SK-N-SH (cell line): ENCODE measurements at places on chromosomes 4 and X.

DNA sequence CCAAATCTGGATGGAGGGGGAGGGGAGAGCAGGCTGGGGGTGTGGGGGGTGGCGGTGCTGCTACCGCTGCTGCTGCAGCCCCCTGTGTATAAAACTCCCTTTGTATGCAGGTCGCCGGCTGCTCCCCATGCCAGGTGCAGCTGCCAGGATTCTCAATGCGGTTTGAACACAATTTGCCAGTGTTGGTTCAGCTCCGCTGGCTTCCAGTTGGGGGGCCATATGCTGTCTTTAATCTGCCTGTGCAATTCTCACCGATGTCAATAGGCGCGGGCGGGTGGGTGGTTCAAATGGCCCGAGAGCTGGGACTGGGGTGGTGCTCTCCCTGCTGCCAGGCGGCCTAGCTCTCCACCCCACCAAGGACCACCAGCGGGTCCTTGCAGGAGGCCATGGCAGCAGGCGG is 257.6 kb downstream of the BCOR start:
- peaks cover 7% of the 10 kb centered on the region; the same call in 1 of the 2 replicates for H3K4me1 ChIP-seq
- H3K4me3 ChIP-seq, result no peak overlapping the region
- no peak overlapping the region for H3K27ac ChIP-seq
- peaks cover 11% of the 10 kb centered on the region; the same call in 1 of the 2 replicates for H3K27me3 ChIP-seq
- DNase-seq, result no peak
- no peaks in the 10 kb centered on the region for H3K36me3 ChIP-seq

DNA sequence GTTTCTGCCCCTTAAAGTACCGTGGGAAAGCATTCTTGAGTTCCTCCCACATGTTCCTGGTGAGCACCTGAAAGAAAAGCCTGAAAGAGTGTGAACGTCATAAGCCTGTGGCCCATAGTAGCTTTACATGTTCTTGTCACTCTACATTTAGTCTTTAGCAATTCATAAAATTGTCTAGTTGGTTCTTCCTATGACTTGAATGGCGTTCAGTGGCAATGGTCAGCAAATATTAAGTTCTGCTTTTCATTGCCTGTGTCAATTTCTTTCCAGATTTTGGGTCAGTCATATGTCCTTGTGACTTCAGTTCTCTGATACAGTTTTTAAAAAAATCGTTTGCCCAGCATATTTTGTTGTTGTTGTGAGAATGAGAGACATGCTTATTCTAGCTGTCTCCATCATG is 650.0 kb upstream of the BOD1L1 start:
- H3K4me3 ChIP-seq, result no peak overlapping the region
- no peaks in the 10 kb centered on the region for H3K4me1 ChIP-seq
- H3K36me3 ChIP-seq, result no peaks in the 10 kb centered on the region
- H3K27me3 ChIP-seq, result no peaks in the 10 kb centered on the region
- no peak for DNase-seq

DNA sequence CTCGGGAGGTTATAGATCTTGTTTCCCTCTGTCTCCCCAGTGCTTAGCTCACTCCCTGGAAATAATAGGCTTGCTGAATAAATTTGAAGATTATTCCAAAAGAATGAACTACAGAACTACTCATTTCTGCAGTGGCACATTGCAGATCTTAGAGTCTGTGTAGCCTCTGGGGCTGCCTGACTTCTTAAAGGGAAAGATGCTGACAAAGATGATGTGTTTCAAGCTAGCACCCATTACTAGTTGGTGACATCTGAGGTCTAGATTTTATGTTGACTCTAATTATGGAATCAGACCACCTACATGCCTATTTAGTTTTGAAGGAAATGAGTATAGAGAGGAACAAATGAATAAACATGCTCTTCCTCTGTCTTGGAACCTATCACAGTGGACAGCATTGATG is 123.7 kb upstream of the KCNIP4 start:
- no peak overlapping the region for H3K4me3 ChIP-seq
- H3K27ac ChIP-seq, result no peak overlapping the region

- no peak for DNase-seq
- no peaks in the 10 kb centered on the region for H3K4me1 ChIP-seq
- no peak overlapping the region for H3K4me3 ChIP-seq
- H3K36me3 ChIP-seq, result peaks cover 23% of the 10 kb centered on the region
These were observed 82.8 kb downstream of the CCKAR start for GRCh38 chr4:26407476-26407875.

DNA sequence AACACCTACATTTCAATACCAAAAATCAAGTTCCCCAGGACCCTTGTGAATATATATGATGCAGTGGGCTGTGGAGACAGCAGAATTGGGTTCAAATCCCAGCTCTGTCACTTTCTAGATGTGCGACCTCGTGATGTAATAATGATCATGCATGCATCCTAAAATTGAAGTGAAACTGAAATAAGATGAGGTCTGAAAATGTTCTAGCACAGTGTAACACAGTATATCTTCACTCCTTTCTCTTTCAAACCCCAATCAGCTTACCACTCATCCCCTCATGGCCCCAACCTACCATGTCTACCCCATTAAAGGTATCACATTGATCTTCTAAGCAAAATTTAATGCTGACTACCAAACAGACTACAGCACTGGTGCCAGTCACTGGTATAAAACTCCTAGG is 69.9 kb upstream of the BRS3 start:
- H3K27me3 ChIP-seq, result no peaks in the 10 kb centered on the region
- no peak for DNase-seq
- H3K36me3 ChIP-seq, result no peaks in the 10 kb centered on the region
- no peak overlapping the region for H3K27ac ChIP-seq
- no peaks in the 10 kb centered on the region for H3K4me1 ChIP-seq
- H3K4me3 ChIP-seq, result no peak overlapping the region

DNA sequence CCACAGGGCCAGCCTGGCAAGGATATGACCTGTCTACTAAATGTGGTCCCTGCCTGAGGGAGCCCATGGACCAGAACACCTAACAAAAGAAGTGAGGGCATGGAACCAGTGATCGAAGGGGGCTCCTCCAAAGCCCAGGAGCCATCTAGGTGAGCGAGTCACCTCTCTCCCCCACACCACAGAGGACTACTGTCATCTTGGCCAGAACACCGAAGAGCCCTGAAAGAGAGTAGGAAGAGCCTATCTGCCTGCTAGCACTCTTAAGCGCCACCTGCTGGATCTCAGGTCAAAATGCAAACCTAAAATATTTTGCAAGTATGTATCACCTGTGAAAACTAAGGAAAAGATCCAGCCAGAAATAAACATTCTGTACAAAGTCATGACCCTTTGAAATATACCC is 137.9 kb upstream of the ZXDB start:
- no peak overlapping the region for H3K27ac ChIP-seq
- no peaks in the 10 kb centered on the region for H3K27me3 ChIP-seq
- DNase-seq, result peak; percentile 3
- no peak overlapping the region for H3K4me3 ChIP-seq

DNA sequence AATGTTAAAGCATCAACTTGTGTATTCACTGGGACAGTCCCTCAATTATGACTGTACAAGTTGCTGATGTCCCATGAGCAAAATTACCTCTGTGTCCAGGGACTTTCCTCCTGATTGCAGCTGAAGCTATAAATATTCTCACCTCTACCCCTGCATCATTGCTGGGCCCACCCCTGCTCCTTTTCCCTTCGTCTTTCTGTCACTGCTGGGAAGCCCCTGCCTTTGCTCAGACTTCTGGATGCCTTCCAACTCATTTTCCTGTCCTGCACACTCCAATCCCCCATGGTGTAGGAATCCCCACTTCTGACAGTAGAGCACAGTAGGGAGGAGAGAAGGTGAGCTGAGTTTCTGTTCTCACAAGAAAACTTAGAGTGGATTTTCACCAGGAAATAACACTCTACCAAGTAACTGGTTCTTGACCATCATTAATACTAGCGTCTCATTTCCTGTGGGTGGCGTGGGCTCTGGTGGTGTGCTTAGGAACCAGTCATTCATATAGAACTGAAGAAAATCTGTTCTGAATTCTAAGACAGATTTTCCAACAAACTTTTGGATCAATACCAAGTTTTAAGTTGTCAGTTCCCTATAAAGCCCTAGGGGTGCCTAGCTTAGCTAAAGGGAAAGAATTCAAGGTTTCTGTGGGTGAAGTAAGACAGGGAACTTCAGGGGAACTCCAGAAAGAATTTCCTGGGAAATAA is 136.2 kb upstream of the MED14 start:
- no peak overlapping the region for H3K27ac ChIP-seq
- no peak overlapping the region for H3K4me3 ChIP-seq
- H3K27me3 ChIP-seq, result no peaks in the 10 kb centered on the region
- H3K36me3 ChIP-seq, result no peaks in the 10 kb centered on the region
- DNase-seq, result no peak

DNA sequence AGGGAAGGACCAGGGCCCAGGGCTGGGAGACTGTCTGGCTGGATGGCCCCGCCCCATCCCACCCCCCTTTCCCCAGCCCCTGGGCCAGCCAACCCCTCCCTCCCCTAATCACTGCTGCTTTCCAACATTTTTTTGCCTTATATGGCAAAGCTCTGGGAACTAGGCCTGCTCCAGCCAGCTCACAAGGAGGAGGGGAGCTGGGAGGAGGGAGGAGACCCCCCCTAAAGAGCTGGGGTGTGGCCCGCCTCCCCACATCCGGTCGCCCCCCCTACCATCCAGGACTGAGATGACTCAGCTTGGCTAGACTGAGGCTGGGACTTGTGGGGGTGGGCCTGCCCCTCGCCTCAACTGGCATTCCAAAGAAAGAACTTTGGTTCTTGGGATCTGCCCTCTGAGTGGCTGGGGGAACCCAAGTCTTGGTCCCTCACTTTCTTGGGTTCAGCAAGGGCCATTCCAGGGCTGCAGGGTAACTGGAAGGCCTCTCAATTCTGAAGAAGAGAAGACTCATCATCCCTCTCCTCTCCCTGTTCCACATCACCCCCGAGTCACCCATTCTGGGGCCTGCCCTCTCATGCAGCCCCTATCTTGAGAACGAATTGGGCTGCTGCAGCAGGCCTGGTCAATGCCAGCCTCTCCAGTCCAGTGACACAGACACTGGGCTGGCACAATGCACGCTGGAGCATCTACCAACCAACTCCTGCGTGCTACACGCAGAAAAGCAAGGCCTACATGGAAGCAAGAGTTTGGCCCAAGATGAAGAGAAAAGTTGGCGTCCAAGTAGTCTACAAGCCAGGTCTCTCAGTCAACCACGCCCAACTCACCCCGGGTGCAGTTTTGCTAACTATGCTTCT is 4.8 kb downstream of the FLNA start:
- peak overlapping the region; percentile 82 for H3K4me3 ChIP-seq
- peak; percentile 83 for DNase-seq
- H3K27ac ChIP-seq, result peak overlapping the region; percentile 98
- H3K27me3 ChIP-seq, result no peaks in the 10 kb centered on the region

GRCh38 chr4:54813674-54814073 is 155.9 kb downstream of the KIT start:
- no peak for DNase-seq
- H3K4me1 ChIP-seq, result no peaks in the 10 kb centered on the region
- no peaks in the 10 kb centered on the region for H3K27me3 ChIP-seq

GRCh38 chrX:13669246-13669737 is 16.4 kb downstream of the TCEANC start:
- DNase-seq, result no peak
- peaks cover 6% of the 10 kb centered on the region; the same call in 1 of the 2 replicates for H3K27me3 ChIP-seq
- H3K27ac ChIP-seq, result no peak overlapping the region

GRCh38 chr4:1045595-1046201 is 34.3 kb downstream of the FGFRL1 start:
- H3K36me3 ChIP-seq, result no peaks in the 10 kb centered on the region
- DNase-seq, result no peak
- H3K4me3 ChIP-seq, result no peak overlapping the region
- peaks cover 3% of the 10 kb centered on the region; the same call in 1 of the 2 replicates for H3K4me1 ChIP-seq
- H3K27me3 ChIP-seq, result peaks cover 25% of the 10 kb centered on the region; the same call in 1 of the 2 replicates

DNA sequence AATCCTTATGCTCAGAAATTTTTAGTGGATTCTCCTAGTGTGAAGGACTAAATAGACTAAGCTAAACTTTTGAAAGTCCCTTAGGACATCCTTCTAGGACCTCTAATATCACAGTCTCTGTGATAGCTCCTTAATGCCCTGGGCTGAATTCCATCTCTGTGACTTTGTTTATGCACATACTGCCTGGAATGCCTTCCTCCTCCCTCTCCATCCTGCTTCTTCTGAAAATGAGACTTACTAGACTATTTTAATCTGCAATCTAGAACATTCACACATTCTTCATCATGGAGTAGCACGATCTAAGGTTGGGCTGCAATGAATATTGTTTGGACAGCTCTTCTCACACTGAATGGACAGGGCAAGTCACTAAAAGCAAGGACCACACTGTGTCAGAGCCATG is 65.0 kb upstream of the MSX1 start:
- H3K36me3 ChIP-seq, result no peaks in the 10 kb centered on the region
- H3K4me3 ChIP-seq, result no peak overlapping the region
- H3K27me3 ChIP-seq, result no peaks in the 10 kb centered on the region
- no peak overlapping the region for H3K27ac ChIP-seq
- no peak for DNase-seq
- H3K4me1 ChIP-seq, result no peaks in the 10 kb centered on the region

DNA sequence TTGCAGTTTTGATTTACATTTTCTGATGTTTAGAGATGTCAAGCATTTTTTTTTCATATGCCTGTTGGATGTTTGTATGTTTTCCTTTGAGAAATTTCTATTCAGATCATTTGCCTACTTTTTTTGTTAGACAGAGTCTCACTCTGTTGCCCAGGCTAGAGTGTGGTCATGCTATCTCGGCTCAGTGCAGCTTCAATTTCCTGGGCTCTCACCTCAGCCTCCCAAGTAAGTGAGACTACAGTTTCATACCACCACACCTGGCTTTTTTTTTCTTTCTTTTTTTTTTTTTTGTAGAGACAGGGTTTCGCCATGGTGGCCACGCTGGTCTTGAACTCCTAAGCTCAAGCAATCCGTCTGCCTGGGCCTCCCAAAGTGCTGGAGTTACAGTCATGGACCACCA is 291.7 kb downstream of the SLITRK2 start:
- no peaks in the 10 kb centered on the region for H3K36me3 ChIP-seq
- no peak overlapping the region for H3K4me3 ChIP-seq
- no peaks in the 10 kb centered on the region for H3K27me3 ChIP-seq
- no peaks in the 10 kb centered on the region for H3K4me1 ChIP-seq

DNA sequence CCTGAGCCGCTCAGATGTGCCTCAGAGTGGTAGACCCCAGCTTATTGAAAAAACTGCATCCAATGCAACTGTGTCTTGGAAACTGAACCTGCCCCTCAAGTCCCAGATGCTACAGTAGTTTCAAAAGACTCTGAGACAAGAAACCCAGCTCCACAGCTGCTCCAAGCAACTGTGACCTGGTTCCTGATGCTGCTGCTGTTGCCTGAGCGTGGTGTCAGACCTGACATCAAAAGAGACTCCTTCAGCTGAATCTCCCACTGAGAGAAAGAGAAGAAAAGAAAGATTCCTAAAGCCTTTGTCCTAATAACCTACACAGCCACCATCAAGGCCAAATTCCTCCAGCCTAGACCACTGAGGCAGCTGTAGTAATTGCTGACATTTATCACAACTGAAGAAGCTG is 630.1 kb downstream of the STIM2 start:
- no peak for DNase-seq
- H3K4me1 ChIP-seq, result no peaks in the 10 kb centered on the region
- no peak overlapping the region for H3K27ac ChIP-seq
- H3K36me3 ChIP-seq, result no peaks in the 10 kb centered on the region
- no peaks in the 10 kb centered on the region for H3K27me3 ChIP-seq
- H3K4me3 ChIP-seq, result no peak overlapping the region

GRCh38 chr4:860561-860960 is 34.6 kb upstream of the CPLX1 start:
- no peak for DNase-seq
- H3K27me3 ChIP-seq, result no peaks in the 10 kb centered on the region
- peaks cover 21% of the 10 kb centered on the region for H3K36me3 ChIP-seq
- H3K4me1 ChIP-seq, result no peaks in the 10 kb centered on the region

GRCh38 chrX:136710325-136710951 is 62.5 kb downstream of the CD40LG start:
- no peaks in the 10 kb centered on the region for H3K27me3 ChIP-seq
- H3K36me3 ChIP-seq, result no peaks in the 10 kb centered on the region
- DNase-seq, result no peak
- peak overlapping the region; percentile 47 for H3K27ac ChIP-seq
